Memory B cell (primary cell): ENCODE measurements at places on chromosomes 2 and 18.

- no peaks in the 10 kb centered on the region for H3K27me3 ChIP-seq
- H3K27ac ChIP-seq = no peak overlapping the region
- no peaks in the 10 kb centered on the region for H3K4me1 ChIP-seq
- no peaks in the 10 kb centered on the region for H3K36me3 ChIP-seq
Measured at GRCh38 chr2:213161759-213162515, 10.5 kb upstream of the IKZF2 start.

- no peaks in the 10 kb centered on the region for H3K4me1 ChIP-seq
- H3K36me3 ChIP-seq = peaks cover 10% of the 10 kb centered on the region
- DNase-seq = no peak
- no peak overlapping the region for H3K27ac ChIP-seq
- H3K27me3 ChIP-seq = no peaks in the 10 kb centered on the region
Measured at GRCh38 chr2:43251171-43251731, 24.8 kb upstream of the ZFP36L2 start.

DNA sequence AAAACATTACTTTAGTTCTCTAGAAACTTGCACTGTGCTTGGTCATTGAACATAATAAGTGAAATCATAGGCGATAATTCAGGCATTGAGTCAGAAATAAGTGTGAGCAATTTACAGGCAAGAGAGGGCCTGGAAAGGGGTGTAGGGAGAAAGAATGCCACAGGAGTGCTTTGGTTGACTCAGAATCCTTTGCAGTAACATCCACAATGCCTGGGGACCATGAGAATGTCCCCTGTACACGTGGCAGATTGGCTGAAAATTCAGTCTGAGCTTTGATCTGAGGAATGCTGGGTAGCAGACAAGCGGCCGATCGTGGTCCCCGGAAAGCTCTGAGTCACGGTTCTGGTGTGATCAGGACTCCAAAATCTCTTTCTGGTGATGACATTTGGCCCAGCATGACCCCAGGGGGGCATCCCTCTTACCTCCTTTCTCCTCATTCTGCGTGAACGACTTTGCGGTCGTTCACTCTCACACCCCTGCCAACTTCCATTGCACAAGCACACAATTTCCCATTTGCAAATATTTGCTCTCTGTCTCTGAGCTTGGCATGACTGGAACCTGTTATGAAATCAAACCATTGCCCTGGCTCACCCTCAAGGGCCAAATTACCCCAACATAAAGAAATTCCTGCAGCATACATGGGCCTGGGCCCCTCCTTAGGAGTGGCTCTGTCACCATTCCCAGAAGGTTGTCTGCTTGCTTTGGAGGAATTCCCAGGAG, 305.0 kb upstream of the EPAS1 start:
- no peak for DNase-seq
- H3K36me3 ChIP-seq = peaks cover 29% of the 10 kb centered on the region
- no peak overlapping the region for H3K27ac ChIP-seq
- H3K4me1 ChIP-seq = no peaks in the 10 kb centered on the region
- H3K27me3 ChIP-seq = no peaks in the 10 kb centered on the region

GRCh38 chr18:32158108-32158624, 31.7 kb upstream of the MEP1B start:
- peaks cover 7% of the 10 kb centered on the region for H3K4me1 ChIP-seq
- peaks cover 5% of the 10 kb centered on the region for H3K27me3 ChIP-seq
- no peak overlapping the region for H3K27ac ChIP-seq
- H3K36me3 ChIP-seq = no peaks in the 10 kb centered on the region
- peak overlapping the region; percentile 68 for H3K4me3 ChIP-seq
- DNase-seq = peak; percentile 47

DNA sequence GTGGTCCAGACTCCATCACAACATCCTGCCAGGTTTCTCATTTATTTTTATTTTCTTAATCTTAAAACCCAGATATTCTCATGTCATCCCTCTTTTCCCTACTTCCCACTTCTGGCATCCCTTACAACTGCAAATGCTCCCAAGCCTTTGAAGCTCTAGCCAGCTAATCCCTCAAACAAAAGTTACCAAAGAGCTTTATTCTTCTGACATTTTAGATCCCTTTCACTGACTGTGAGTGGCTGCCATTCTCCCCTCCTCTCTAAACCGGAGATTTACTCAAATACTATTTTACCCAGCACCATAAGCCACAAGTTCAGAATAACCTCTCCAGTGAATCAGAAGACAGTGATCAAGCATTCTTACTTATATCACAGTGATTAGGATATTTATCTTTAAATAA, 569.0 kb upstream of the SYT4 start:
- no peaks in the 10 kb centered on the region for H3K36me3 ChIP-seq
- DNase-seq = no peak
- no peaks in the 10 kb centered on the region for H3K4me1 ChIP-seq
- H3K4me3 ChIP-seq = no peak overlapping the region
- no peaks in the 10 kb centered on the region for H3K27me3 ChIP-seq
- no peak overlapping the region for H3K27ac ChIP-seq

DNA sequence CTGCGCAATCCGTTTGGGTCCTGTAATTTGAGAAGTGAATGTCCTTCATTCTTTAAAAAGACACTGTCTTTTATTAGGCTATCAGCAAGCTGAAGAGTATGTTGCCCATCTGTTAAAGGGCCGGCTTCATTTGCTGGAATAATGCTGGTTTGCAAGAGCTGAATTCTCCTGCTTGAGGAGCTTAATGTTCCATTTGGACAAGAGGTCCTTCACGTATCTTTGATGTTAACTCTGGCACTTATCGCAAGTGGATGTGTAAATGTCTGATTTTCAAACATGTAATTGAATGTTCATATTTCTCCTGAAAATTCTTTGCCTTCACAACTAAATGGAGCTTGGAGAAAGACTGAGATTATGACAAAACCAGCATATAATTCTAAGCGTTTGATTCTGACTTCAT, 280.8 kb upstream of the NRP2 start:
- no peak for DNase-seq
- no peak overlapping the region for H3K4me3 ChIP-seq
- H3K36me3 ChIP-seq = no peaks in the 10 kb centered on the region
- H3K27me3 ChIP-seq = peaks cover 6% of the 10 kb centered on the region

GRCh38 chr2:217248312-217248935, 388.6 kb upstream of the TNP1 start:
- H3K4me1 ChIP-seq = peaks cover 2% of the 10 kb centered on the region
- no peak overlapping the region for H3K4me3 ChIP-seq
- H3K27me3 ChIP-seq = peaks cover 15% of the 10 kb centered on the region
- no peaks in the 10 kb centered on the region for H3K36me3 ChIP-seq

GRCh38 chr2:127185093-127185492, 35.0 kb downstream of the CYP27C1 start:
- peaks cover 4% of the 10 kb centered on the region for H3K36me3 ChIP-seq
- DNase-seq = no peak
- no peak overlapping the region for H3K4me3 ChIP-seq
- H3K4me1 ChIP-seq = peaks cover 6% of the 10 kb centered on the region
- peaks cover 8% of the 10 kb centered on the region for H3K27me3 ChIP-seq
- H3K27ac ChIP-seq = no peak overlapping the region

- DNase-seq = no peak
- peak overlapping the region; percentile 95 for H3K27ac ChIP-seq
- no peak overlapping the region for H3K4me3 ChIP-seq
- no peaks in the 10 kb centered on the region for H3K36me3 ChIP-seq
- peaks cover 25% of the 10 kb centered on the region for H3K4me1 ChIP-seq
- H3K27me3 ChIP-seq = no peaks in the 10 kb centered on the region
Measured at GRCh38 chr2:17814601-17815000, 1.7 kb upstream of the MSGN1 start.

DNA sequence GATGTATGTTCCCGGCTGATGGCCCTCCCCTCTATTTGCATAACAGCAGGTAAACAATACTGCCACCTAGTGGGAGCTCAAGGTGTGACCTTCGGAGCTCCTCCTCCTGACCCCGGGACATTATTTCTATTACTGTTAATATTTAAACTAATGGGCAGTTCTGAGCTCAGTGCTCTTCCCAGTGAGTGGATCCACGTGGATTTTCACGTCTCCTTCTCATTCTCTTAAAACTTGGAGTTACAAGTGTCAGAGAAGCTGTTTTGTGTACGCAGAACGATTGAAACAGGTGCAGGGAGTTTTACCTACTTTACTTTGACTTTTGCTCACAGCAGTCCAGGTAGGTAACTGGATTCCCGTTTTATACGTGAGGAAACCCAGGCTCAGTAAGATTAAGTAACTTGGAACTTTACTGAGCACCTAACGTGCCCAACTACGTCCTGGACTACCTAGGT, 127.3 kb downstream of the PRKCE start:
- H3K4me3 ChIP-seq = peak overlapping the region; percentile 64
- H3K27ac ChIP-seq = no peak overlapping the region
- no peaks in the 10 kb centered on the region for H3K27me3 ChIP-seq
- peak; percentile 66 for DNase-seq

- no peaks in the 10 kb centered on the region for H3K4me1 ChIP-seq
- no peaks in the 10 kb centered on the region for H3K27me3 ChIP-seq
- no peak for DNase-seq
- no peak overlapping the region for H3K27ac ChIP-seq
- no peak overlapping the region for H3K4me3 ChIP-seq
- H3K36me3 ChIP-seq = peaks cover 8% of the 10 kb centered on the region
Measured at GRCh38 chr2:54042341-54042740, 71.5 kb upstream of the PSME4 start.

GRCh38 chr2:120267348-120267747, 14.7 kb downstream of the RALB start:
- peaks cover 43% of the 10 kb centered on the region for H3K4me1 ChIP-seq
- no peaks in the 10 kb centered on the region for H3K27me3 ChIP-seq
- no peak overlapping the region for H3K4me3 ChIP-seq
- H3K36me3 ChIP-seq = peaks cover 7% of the 10 kb centered on the region

DNA sequence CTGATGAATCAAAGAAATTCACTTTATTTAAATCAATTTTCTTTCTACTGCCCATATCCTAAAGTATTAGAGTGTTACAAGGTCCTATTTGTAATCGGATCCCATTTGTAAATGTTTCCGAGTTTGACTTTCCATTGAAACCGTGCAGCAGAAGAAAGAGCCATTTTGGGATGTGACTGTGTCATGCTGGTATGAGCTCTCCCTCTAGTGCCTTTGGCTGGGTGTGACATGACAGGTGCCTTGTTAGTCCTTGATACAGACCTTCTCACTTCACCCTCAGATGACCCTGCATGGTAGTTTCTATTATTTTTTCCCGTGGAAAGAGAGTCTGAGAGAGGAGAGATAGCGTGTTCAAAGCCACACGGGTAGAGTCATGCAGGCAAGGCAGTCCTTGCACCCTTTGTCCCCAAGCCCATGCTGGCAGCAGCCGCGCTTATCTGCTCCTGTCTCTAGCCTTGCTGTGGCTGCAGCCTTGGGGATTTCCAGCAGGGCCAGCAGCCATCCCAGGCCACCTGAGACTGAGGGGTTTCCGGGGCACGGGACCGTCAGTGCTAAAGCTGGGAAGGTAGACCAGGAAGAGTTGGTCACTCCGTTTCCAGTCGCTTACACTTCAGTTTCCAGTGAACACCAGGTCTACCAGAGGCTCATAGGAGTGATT, 21.4 kb downstream of the CHMP1B start:
- peaks cover 2% of the 10 kb centered on the region for H3K36me3 ChIP-seq
- H3K27me3 ChIP-seq = peaks cover 7% of the 10 kb centered on the region
- no peak overlapping the region for H3K27ac ChIP-seq
- no peak for DNase-seq
- peaks cover 9% of the 10 kb centered on the region for H3K4me1 ChIP-seq
- H3K4me3 ChIP-seq = no peak overlapping the region

DNA sequence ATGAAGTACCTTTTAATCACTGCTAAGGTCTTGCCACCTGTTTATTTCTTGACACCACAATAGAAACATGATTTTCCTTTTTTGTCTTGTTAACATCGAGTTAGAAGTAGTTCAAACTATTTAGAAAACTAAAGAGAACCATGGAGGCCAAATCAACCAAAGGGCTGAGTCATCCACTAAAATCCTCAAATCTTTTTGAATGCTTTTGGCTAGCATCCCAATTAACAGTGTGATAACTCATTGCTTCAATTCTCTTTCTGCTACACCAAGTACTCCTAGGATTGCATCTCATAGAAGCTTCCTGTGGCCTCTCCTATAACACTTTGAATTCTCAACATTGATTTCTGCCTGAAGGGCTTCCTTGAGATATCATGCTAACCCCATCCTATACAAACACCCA, 159.9 kb upstream of the MMADHC start:
- no peaks in the 10 kb centered on the region for H3K4me1 ChIP-seq
- DNase-seq = no peak
- no peak overlapping the region for H3K4me3 ChIP-seq
- H3K27me3 ChIP-seq = no peaks in the 10 kb centered on the region
- H3K27ac ChIP-seq = no peak overlapping the region
